ENCODE measurements at places on chromosomes 12 and 14. TPM values are rescaled to one million over a fixed set of nuclear protein-coding genes. Genes with fewer than 3 reads are reported as not detected.
A peak's percentile ranks its signal among the peaks of the same experiment; 100 is the strongest.

The FLVCR2 gene
- total RNA-seq, result 3.6 TPM

The SRGAP1 gene
- 0.21 TPM for total RNA-seq

The BAZ1A gene
- total RNA-seq, result 89.7 TPM

The MOAP1 gene
- 17.1 TPM for total RNA-seq

DNA sequence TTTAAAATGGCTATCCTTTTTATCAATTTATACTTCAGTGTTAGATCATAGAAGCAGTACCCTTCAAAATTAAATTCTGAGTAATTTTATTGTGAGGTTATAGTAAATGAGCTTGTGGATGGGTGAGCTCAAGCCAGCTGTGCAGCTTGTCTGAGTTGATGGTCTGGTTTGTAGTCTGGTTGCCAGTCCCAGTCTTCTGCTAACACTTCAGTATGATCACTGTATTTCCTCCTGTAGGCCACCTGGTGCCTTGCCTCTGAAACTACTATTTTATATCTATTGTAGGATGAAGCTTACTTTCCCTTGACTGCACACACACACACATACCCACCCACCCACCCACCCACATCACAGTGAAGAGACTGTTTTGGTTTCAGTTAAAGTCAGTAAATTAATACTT, 496.4 kb downstream of the PCNX1 start:
- H3K4me3 ChIP-seq, result no peak overlapping the region
- peak; percentile 81 for DNase-seq
- peak overlapping the region; percentile 36 for H3K27ac ChIP-seq
- H3K4me1 ChIP-seq, result peaks cover 40% of the 10 kb centered on the region
- peaks cover 19% of the 10 kb centered on the region for H3K36me3 ChIP-seq

DNA sequence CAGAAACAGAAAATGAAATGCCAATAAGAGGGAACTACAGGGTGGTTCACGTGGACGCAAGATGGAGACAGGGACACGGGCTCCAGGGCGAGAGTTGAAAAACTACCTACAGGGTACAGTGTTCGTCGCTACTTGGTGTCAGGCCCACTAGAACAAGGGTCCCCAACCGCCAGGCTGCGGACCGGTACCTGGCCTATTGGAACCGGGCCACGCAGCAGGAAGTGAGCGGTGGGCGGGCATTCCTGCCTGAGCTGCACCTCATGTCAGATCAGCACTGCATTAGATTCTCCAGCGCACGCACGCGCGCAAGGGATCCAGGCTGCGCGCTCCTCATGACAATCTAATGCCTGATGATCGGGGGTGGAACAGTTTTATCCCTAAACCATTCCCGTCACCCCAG, 14.8 kb downstream of the INF2 start:
- no peaks in the 10 kb centered on the region for H3K27me3 ChIP-seq
- peaks cover 2% of the 10 kb centered on the region for H3K4me1 ChIP-seq
- H3K36me3 ChIP-seq, result peaks cover 15% of the 10 kb centered on the region

- H3K4me1 ChIP-seq, result peaks cover 24% of the 10 kb centered on the region
- H3K27me3 ChIP-seq, result no peaks in the 10 kb centered on the region
- no peak overlapping the region for H3K4me3 ChIP-seq
- no peak for DNase-seq
Observed at GRCh38 chr12:96403870-96404269, 3.6 kb upstream of the CDK17 start.

DNA sequence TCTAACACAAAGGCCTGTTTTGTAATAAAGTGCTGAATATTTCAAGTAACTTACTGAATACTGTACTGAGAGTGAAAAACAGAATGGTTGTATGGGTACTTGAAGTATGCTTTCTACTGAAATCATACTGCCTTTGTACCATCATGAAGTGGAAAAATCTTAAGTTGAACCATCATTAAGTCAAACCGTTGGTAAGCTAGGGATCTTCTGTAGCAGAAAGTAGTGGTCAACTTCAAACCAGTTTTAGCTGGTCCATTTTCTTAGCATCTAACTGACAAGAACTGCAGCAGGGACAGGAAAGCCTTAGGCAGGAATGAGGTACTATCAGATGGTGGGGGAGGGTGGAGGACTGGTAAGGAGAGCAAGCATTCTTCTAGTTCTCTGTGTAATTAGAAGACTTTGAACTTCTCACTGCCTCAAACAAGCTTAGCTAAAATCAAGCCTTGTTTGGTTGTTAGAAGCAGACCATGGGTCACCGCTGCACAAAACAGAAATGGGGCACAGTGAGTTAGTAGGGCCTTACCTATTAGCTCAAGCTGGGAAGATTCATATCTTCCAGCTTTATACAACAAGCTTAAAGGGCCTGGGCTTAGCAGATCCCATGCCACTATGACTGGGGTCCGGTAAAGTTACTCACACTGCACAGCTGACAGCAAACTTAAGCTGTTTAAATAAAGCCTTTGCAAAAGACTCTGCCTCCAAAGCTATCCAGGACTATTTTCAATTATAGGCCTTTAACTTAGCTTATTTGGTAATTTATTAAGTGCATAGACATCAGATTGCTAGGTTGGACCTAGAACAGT, 73.8 kb downstream of the ACADS start:
- peaks cover 38% of the 10 kb centered on the region for H3K4me1 ChIP-seq
- DNase-seq, result no peak
- H3K27me3 ChIP-seq, result no peaks in the 10 kb centered on the region
- H3K27ac ChIP-seq, result peak overlapping the region; percentile 38

- no peak overlapping the region for H3K4me3 ChIP-seq
- no peaks in the 10 kb centered on the region for H3K27me3 ChIP-seq
- no peak for DNase-seq
- H3K4me1 ChIP-seq, result peaks cover 11% of the 10 kb centered on the region
- H3K36me3 ChIP-seq, result no peaks in the 10 kb centered on the region
Observed at GRCh38 chr12:12990700-12991468, 9.2 kb downstream of the HEBP1 start.

DNA sequence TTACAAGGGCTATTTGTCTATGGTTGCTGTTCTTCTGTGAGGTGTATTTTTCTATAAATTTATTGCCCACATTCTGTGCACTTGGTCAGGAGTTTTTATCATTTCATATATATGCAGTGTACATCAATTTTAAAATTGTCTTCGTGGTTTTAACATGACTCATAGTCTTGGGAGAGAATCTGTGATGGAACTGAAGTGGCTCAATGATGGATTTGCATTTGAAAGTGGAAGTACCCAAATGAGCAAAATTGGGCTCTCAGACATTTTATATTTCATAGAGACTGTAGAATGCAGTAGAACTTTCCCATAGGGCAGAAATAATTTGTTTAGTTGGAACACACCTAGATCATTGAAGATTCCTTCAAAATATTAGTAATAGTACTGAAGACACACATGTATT, 1.9 kb upstream of the SCFD1 start:
- no peaks in the 10 kb centered on the region for H3K27me3 ChIP-seq
- H3K4me3 ChIP-seq, result peak overlapping the region; percentile 47
- peak overlapping the region; percentile 14 for H3K27ac ChIP-seq
- DNase-seq, result no peak

- no peak overlapping the region for H3K4me3 ChIP-seq
- H3K27ac ChIP-seq, result no peak overlapping the region
- H3K27me3 ChIP-seq, result peaks cover 11% of the 10 kb centered on the region
- no peak for DNase-seq
Observed at GRCh38 chr12:98421316-98421715, 94.1 kb upstream of the TMPO start.

- H3K27ac ChIP-seq, result no peak overlapping the region
- H3K36me3 ChIP-seq, result no peaks in the 10 kb centered on the region
- no peaks in the 10 kb centered on the region for H3K4me1 ChIP-seq
- no peak for DNase-seq
- no peak overlapping the region for H3K4me3 ChIP-seq
Observed at GRCh38 chr12:30945443-30946164, 19.1 kb downstream of the TSPAN11 start.

GRCh38 chr12:125122668-125123067, 57.4 kb downstream of the AACS start:
- no peaks in the 10 kb centered on the region for H3K27me3 ChIP-seq
- H3K4me1 ChIP-seq, result no peaks in the 10 kb centered on the region
- H3K27ac ChIP-seq, result no peak overlapping the region
- no peak for DNase-seq

DNA sequence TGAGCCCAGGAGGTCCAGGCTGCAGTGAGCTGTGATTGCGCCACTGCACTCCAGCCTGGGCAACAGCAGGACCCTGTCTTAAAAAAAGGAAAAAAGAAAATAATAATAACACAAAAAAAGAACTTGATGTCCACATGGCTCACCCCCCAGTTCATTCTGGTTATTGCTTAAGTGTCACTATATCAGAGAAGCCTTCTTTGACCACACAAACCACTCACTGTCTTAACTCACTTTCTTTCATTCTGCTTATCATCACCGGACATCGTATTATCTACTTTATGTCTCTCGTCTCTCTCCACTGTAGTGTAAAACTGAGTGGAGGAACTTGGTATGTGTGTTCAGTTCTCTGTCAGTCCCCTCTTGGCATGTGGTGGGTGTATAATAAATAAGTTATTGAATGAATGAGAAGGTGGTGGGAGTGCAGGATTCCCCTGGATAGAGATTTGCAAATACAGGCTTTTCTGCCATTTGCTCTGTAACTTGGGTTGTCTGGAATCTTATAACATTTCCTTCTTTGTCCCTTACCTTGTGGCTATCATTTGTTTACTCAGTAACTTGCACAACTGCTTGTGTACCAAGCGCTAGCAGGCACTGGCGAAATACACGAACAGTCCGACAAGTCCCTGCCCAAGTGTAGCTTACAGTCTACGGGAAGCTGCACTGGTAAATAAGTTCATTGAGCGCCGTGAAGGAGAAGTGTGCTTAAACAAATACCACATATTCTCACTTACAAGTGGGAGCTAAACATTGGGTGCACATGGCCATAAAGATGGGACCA, 86.6 kb upstream of the TRAF3 start:
- H3K4me3 ChIP-seq, result no peak overlapping the region
- no peak for DNase-seq
- no peaks in the 10 kb centered on the region for H3K36me3 ChIP-seq
- peaks cover 6% of the 10 kb centered on the region for H3K4me1 ChIP-seq

DNA sequence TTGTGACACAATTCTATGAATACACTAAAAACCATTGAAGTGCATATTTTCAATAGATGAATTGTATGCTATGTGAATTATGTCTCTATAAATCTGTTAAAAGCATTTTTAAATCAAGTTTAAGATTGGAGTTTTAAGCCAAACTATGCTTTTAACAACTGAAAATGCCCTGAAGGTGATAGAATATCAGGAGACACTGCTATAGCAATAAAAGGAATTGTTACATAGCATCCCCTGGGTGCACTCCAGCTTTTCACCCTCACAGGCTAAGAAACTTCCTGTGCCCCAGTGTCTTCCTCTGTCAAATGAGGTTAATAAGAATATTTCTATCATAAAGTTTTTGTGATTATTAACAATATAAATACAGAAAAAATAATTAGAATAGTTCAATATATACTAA, 472.7 kb upstream of the TMPO start:
- no peak overlapping the region for H3K27ac ChIP-seq
- H3K36me3 ChIP-seq, result no peaks in the 10 kb centered on the region
- no peak overlapping the region for H3K4me3 ChIP-seq
- H3K4me1 ChIP-seq, result no peaks in the 10 kb centered on the region
- no peak for DNase-seq

GRCh38 chr14:87813686-87814085, 179.3 kb downstream of the GALC start:
- H3K27ac ChIP-seq, result no peak overlapping the region
- H3K27me3 ChIP-seq, result no peaks in the 10 kb centered on the region
- no peak for DNase-seq
- no peaks in the 10 kb centered on the region for H3K4me1 ChIP-seq
- no peaks in the 10 kb centered on the region for H3K36me3 ChIP-seq

GRCh38 chr12:55008944-55009585, 10.7 kb upstream of the NEUROD4 start:
- H3K27me3 ChIP-seq, result peaks cover 26% of the 10 kb centered on the region
- H3K4me1 ChIP-seq, result no peaks in the 10 kb centered on the region
- DNase-seq, result no peak
- H3K4me3 ChIP-seq, result no peak overlapping the region

- H3K27me3 ChIP-seq, result no peaks in the 10 kb centered on the region
- H3K36me3 ChIP-seq, result peaks cover 21% of the 10 kb centered on the region
- peaks cover 13% of the 10 kb centered on the region for H3K4me1 ChIP-seq
- H3K27ac ChIP-seq, result no peak overlapping the region
Observed at GRCh38 chr12:51357374-51358047, 11.0 kb upstream of the CELA1 start.

DNA sequence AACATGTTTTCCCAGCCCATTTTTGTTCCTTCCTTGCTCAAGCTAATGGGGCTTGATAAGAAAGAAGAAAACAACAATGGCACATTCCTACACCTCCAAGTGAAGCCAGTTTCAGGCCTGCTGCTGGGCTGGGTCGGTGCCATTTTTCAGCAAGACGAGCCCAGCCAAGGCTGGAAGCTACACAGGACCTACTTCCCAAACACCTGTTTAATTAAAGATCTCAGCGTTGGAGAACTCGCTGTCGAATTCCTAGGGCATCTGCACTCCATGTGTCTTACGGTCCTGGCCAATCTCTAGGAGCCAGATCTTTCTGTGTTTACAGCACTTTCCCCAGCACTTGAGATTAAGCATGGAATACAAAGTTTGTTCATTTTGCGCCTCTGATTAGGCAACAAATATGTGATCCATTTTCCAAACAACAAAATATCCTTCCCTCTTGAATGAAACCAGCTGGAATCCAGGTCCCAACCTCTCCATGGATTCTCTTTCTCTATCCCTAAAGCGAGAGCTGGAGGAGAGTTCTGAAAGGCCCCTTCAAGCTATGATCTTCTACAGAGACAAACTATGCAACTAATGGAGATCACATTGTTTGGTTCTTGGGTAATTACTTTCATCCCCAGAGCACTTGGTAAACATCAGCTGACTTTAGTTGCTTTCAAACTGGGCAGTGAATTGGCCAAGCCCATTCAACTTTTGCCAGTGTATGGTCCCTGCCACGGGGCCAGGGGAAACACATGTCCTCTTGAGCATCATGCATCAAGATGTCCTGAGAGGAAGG, 34.3 kb upstream of the TC2N start:
- peaks cover 4% of the 10 kb centered on the region for H3K27me3 ChIP-seq
- no peaks in the 10 kb centered on the region for H3K4me1 ChIP-seq
- DNase-seq, result no peak

- H3K36me3 ChIP-seq, result no peaks in the 10 kb centered on the region
- no peak overlapping the region for H3K27ac ChIP-seq
- peak; percentile 6 for DNase-seq
- no peaks in the 10 kb centered on the region for H3K27me3 ChIP-seq
Observed at GRCh38 chr12:19869413-19869812, 430.1 kb downstream of the AEBP2 start.
